ENCODE measurements at places on chromosomes 7 and 10.

- DNase-seq: peak; percentile 14
Measured at GRCh38 chr10:126421756-126422256, 33.5 kb upstream of the ADAM12 start.

DNA sequence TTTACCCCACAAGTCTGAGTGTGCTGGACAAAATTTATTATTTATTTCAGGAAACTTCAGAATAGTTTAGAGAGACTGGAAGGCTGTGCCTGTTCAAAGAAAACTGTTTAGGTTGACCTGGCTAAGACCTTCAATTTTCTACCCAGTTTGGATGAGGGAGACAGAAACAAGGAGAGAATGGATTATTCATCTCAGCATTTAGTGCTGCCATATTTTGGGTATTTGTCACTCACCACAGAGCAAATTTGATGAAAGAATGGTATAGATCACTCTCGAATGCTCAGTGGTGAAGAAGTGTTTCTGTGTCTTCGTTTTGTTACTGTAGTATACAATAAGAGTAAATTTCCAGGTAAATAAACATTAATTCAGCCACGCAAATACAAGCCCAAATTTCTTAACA lies 71.8 kb downstream of the SEMA3C start:
- DNase-seq: no peak

- peak; percentile 76 for DNase-seq
Measured at GRCh38 chr7:142632271-142633134, 116.8 kb upstream of the PRSS1 start.

DNA sequence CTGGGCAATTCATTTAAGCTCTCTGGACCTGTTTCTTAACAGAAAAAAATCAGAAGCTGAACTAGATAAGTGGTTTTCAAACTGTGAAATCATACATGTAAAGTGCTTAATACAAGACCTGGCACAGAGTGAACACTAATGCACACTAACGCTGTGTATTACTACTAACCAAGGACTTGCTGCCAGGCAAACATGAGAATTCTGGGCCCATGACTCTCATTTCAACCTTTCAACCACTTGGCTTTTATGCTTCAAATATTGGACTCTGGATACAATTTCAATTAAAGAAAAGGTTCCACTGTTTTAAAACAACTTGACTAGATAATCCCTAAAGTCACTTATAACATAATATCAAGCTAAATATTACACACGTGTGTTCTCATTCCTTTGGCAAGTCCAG lies 73.4 kb downstream of the SRPK2 start:
- DNase-seq: no peak

- no peak for DNase-seq
Measured at GRCh38 chr7:23205909-23206767, 24.3 kb downstream of the NUP42 start.
